ENCODE measurements at places on chromosomes 3 and 15.

GRCh38 chr3:86837871-86838270 lies 153.1 kb downstream of the VGLL3 start:
- DNase-seq, result no peak
- H3K4me1 ChIP-seq, result no peaks in the 10 kb centered on the region

- H3K4me3 ChIP-seq, result no peak overlapping the region
Observed at GRCh38 chr3:13621381-13622221, 72.7 kb downstream of the FBLN2 start.

DNA sequence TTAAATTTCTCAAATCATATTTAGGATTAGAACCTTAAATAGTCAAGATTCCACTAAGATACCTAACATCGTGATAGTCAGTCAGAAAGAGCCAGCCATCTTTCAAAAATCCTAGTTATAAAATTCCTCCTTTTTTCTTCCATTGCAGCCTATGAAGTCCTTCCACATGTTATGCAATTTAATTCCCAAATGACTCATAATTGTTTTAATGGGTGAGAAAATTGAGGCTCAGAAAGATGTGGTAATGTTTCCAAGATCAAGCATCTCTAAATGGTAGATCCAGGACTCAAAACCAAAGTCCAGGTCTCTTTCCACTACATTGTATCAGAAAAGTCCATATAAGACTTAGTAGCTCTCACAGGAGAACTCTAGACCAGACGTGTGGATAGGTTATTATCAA lies 9.5 kb downstream of the CFAP44 start:
- H3K27ac ChIP-seq, result no peak overlapping the region
- no peak for DNase-seq
- H3K4me1 ChIP-seq, result no peaks in the 10 kb centered on the region
- H3K27me3 ChIP-seq, result no peaks in the 10 kb centered on the region

DNA sequence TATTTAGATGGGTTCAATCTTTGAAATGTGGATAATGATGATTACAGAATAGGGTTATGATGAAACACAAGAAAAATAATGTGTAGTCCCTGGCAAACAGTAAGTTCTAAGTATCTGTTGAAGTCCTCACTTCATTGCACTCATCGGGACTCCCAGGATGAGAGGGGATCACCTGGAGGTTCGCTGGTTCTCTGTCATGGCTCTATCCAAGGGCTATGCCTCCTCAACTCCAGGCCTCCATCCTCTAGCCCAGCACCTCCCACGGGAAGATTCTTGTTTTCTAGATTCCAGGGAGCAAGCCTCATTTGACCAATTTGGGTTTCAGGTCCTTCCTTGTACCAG lies 45.5 kb downstream of the ANP32A start:
- H3K36me3 ChIP-seq, result no peaks in the 10 kb centered on the region
- DNase-seq, result no peak
- no peak overlapping the region for H3K27ac ChIP-seq

DNA sequence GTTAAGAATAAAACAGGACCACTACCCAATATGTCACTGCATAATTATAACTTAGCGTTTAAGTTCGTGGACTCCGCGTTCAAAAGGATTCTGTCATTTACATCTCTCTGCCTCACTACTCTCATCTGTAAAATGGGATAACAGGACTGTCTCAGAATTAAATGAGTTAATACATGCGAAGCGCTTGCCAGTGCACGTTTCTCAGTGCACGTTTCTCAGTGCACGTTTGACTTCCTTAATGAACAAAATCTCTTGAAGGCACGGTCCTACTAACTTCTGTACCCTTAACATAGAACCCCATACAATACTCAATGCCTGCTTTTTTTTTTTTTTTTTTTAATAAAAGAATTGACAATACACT lies 499 bp downstream of the RABL3 start:
- H3K4me1 ChIP-seq, result peaks cover 7% of the 10 kb centered on the region
- no peaks in the 10 kb centered on the region for H3K36me3 ChIP-seq
- peak overlapping the region; percentile 90 for H3K4me3 ChIP-seq

DNA sequence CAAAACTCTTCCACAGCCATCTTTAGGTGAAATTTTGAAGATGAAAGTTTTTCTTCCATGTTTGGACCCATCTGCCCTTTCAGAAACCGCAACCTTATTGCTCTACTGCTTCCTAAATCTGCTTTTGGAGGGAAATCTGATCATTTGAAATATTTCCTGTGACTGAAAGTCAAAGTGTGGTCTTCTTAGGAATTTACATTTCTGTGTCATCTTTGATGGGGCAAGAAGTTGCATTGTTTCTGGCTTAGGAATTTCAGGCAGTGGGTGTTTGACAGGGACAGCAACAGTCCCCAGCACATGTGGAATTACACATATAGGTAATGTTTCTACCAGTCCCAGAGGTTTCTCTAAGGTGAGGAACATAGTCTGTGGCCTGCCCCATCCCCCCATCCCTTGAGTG lies 5.3 kb upstream of the TYRO3 start:
- H3K27ac ChIP-seq, result no peak overlapping the region
- H3K27me3 ChIP-seq, result no peaks in the 10 kb centered on the region
- H3K4me3 ChIP-seq, result no peak overlapping the region
- no peaks in the 10 kb centered on the region for H3K36me3 ChIP-seq

GRCh38 chr3:81395739-81396513 lies 365.5 kb downstream of the GBE1 start:
- no peak overlapping the region for H3K4me3 ChIP-seq
- H3K27ac ChIP-seq, result no peak overlapping the region
- H3K27me3 ChIP-seq, result no peaks in the 10 kb centered on the region

DNA sequence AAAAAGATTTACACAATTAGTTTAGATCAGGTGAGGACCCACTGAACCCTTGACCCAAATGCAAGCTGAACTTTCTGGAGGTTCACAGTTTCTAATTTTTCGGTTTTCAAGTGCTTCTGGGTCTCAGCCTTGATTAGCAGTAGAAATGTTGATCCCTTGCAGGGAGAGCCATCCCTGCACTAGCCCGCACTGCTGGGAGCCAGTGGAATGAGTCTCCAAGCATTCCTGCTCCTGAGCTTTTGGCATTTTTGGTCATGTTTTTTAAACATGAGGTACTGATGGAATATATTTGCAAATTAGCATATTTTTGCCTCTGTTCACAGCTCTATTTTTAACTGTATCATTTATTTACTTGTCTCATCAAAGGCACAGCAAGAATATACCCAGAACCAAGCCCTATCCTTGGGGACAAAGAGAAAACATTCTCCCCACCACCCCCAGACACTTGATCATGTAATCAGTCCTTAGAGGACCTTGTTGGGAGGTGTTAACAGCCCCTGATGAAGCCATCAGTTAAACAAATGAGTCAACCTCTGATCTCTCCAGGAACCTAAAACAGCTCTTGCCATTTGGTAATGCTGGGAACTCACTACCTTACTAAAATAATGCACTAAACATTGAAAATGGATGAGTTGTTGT lies 119.0 kb upstream of the CTDSPL start:
- H3K27me3 ChIP-seq, result no peaks in the 10 kb centered on the region
- no peak overlapping the region for H3K27ac ChIP-seq
- H3K4me1 ChIP-seq, result peaks cover 2% of the 10 kb centered on the region
- H3K4me3 ChIP-seq, result no peak overlapping the region

- no peaks in the 10 kb centered on the region for H3K36me3 ChIP-seq
- no peaks in the 10 kb centered on the region for H3K27me3 ChIP-seq
- H3K4me3 ChIP-seq, result no peak overlapping the region
- no peak for DNase-seq
- no peak overlapping the region for H3K27ac ChIP-seq
- peaks cover 3% of the 10 kb centered on the region for H3K4me1 ChIP-seq
Observed at GRCh38 chr3:42846685-42847522, 28.8 kb downstream of the CYP8B1 start.

GRCh38 chr3:32110233-32110760 lies 3.9 kb downstream of the GPD1L start:
- H3K4me1 ChIP-seq, result peaks cover 8% of the 10 kb centered on the region
- no peak overlapping the region for H3K27ac ChIP-seq
- no peak overlapping the region for H3K4me3 ChIP-seq
- DNase-seq, result no peak
- H3K27me3 ChIP-seq, result no peaks in the 10 kb centered on the region
- H3K36me3 ChIP-seq, result no peaks in the 10 kb centered on the region

GRCh38 chr15:74808078-74808839 lies 4.4 kb upstream of the LMAN1L start:
- H3K4me1 ChIP-seq, result no peaks in the 10 kb centered on the region
- no peak overlapping the region for H3K27ac ChIP-seq
- no peak for DNase-seq
- H3K27me3 ChIP-seq, result no peaks in the 10 kb centered on the region

DNA sequence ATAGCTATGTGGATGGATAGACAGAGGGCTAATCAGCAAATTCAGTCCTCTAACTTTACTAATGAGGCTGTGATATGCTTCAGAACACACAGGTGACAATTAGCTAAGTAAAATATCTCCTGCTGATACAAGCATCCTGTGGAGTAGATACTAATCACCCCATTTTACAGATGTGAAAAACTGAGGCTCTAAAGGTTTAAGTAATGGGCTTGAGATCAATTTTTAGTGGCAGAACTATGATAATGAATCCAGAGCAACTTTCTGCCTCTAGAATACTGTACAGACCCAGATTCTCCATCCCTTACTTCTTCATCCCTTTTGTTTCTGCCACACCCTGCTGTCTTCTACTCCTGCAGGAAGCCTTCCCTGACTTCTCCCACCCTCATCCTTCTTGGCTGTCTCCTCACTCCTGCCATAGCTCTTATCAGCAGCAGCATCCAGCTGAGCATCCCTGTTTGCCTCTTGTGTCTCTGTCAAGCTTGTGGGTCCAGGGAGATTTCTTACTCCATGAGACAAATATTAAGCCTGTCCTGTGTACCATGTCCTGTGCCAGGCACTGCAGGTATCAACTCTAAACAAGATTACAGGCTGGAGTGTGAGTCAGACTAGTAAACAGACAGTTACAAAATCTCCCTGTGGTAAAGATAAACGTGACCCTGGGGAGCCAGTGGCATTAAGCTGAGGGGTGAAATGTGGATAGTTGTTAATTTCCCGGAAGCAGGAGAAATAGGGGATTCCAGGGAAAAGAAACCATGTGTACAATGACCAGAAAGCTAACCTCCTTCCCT lies 39.2 kb downstream of the SLC6A11 start:
- H3K4me1 ChIP-seq, result no peaks in the 10 kb centered on the region
- no peaks in the 10 kb centered on the region for H3K27me3 ChIP-seq
- no peak for DNase-seq
- H3K36me3 ChIP-seq, result no peaks in the 10 kb centered on the region

DNA sequence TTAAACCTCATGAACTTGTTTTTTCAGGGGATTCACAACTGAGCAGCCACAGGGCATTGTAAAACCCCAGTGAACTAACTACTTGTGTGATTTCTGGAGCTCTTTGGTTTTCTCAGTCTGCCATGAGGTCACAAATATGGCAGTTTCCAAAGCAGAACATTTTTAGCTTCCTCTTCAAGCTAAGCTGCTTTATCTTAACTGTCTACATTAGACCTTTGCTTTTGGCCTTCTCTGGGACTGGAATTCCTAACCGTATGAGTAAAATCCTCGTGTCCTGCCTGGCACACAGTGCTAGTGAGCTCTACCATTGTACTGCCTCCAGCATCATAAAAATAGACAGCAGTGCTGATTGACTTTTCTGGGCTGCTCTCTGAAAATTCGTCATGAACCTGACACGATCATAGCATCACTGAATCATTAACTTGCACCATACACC lies 22.1 kb downstream of the CDIN1 start:
- no peak overlapping the region for H3K27ac ChIP-seq

DNA sequence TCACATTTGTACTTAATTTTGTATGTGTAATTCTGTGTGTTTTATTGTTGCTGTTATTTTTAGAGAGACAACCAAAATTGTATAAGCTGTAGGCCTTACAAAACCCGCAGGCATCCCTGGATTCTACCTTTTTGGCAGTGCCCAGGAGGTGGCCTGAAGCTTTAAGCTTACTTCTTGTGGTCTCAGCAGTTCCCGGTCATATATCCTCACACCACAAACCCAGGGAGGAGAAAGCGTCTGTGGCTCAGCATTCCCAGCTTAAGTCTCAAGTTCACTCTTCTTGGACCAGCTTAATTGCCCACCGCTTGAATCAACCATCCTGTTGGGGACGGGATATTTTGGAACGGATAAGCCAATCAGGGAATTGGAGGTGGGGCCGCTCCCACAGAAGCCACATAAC lies 36.7 kb downstream of the C2CD4A start:
- DNase-seq, result no peak
- no peak overlapping the region for H3K4me3 ChIP-seq

DNA sequence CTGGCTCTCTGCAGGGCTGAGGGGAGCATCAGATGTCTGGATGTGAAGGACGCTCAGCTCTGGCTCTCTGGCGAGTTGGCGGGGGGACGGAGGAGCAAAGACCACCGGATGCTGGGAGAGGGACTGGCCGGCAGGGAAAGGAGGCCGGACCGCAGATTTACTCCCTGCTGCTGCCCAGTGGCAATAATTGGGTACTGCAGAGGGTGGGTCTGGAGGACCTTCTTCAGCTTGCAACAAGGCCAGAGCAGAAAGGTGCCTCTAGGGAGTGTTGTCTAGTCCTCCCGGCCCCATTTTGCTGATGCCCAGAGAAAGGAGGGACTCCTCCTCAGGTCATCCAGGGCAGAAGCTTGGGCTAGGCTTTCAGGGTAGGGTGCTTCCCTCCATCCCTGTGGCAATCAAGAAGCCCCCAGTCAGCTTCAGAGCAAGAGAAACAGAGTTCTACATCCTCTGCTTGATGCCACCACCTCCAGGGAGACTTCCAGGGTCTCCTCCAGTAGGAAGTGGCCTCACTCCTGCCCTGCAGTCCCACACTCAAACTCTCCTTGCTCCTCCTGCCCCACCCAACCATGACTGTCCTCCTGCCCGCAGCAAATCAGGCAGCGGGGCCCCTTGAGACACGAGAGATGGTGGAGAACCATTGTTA lies 20.3 kb upstream of the CSPG4 start:
- no peak overlapping the region for H3K27ac ChIP-seq
- no peak overlapping the region for H3K4me3 ChIP-seq
- peak; percentile 82 for DNase-seq
- H3K4me1 ChIP-seq, result peaks cover 10% of the 10 kb centered on the region
- no peaks in the 10 kb centered on the region for H3K36me3 ChIP-seq

- H3K27ac ChIP-seq, result no peak overlapping the region
- H3K36me3 ChIP-seq, result no peaks in the 10 kb centered on the region
- peaks cover 4% of the 10 kb centered on the region for H3K4me1 ChIP-seq
Observed at GRCh38 chr15:39504808-39505207, 76.1 kb upstream of the THBS1 start.

GRCh38 chr3:134822090-134822489 lies 27.0 kb downstream of the EPHB1 start:
- H3K4me1 ChIP-seq, result no peaks in the 10 kb centered on the region
- H3K27me3 ChIP-seq, result no peaks in the 10 kb centered on the region
- H3K4me3 ChIP-seq, result no peak overlapping the region

- DNase-seq, result no peak
- no peak overlapping the region for H3K4me3 ChIP-seq
- H3K27me3 ChIP-seq, result no peaks in the 10 kb centered on the region
- H3K4me1 ChIP-seq, result no peaks in the 10 kb centered on the region
- no peaks in the 10 kb centered on the region for H3K36me3 ChIP-seq
Observed at GRCh38 chr15:96818861-96819260, 488.4 kb downstream of the NR2F2 start.

Data from ovary (tissue), 10 donors.